ENCODE measurements at places on chromosomes 5 and 9.

GRCh38 chr9:115289757-115290208 is 171.8 kb upstream of the TNC start:
- DNase-seq, result peak; percentile 83

- no peak for DNase-seq
These were observed 632.6 kb upstream of the WWC1 start for GRCh38 chr5:167658889-167659288.

DNA sequence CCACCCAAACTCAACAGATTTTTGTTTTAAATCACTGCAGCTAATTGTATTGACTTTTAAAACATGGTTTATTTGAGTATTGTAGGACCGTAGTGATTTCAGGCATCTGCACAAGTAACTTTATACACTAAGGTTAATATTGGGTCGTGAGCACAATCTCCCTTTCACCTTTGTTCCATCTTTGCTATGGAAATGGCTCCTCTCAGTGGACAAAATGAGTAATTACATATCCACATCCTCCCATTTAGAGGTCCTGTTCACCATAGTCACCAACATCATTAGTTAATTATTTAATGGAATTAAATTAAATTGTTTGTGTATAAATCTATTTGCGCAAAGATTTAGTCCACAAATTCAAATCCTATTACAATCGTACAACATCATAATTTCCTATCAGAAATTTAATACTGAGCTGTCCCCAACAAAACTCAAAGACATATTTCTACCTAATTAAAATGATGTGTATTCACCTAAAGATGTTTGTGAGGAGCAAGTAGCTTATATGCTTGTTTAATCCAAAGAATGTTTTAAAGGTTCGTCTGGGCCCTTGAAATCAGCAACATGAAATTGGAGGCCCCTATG is 173.0 kb upstream of the DAPK1 start:
- DNase-seq, result peak; percentile 84

GRCh38 chr9:82466616-82467260 is 478.2 kb downstream of the SPATA31D1 start:
- DNase-seq, result peak; percentile 18

GRCh38 chr5:78458843-78459242 is 98.4 kb downstream of the SCAMP1 start:
- no peak for DNase-seq

DNA sequence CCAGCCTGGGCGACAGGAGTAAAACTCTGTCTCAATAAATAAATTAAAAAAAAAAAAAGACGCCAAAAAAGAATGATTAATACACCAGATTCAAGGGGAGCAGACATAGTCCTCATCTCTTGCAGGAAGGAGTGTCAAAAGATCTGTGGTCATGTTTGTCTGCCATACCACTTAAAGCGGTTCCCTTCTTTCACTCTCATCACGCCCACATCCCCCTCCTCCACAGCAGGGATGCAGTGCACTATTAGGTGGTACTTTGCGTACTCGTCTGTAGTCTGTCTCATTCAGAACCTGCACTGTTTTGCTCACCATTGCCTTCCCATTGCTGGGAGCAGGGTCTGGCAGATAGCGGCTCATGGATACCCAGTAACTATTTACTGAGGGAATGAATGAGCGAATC is 11.2 kb downstream of the CDHR2 start:
- DNase-seq, result no peak

GRCh38 chr5:172101547-172102217 is 86.3 kb downstream of the STK10 start:
- no peak for DNase-seq

DNA sequence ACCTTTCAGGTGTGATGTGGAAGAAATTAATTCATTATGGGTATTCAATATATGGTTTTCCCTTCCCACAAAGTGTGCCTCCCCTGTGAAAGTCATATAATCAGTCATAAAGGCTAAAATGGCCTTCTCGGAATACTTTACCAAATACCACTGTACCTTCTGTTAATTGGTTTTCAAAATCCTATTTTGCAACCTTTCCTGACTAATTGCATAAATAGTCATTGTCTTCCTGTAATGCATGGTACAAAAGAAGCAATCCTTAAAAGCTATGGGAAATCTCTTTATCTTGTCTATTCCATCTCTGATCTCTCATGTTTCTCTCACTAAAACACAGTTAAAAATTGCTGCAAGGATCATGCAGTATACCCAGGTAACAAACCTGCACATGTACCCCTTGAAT is 44.3 kb upstream of the UGCG start:
- no peak for DNase-seq

GRCh38 chr5:79809743-79810142 is 120.1 kb downstream of the CMYA5 start:
- DNase-seq, result no peak

DNA sequence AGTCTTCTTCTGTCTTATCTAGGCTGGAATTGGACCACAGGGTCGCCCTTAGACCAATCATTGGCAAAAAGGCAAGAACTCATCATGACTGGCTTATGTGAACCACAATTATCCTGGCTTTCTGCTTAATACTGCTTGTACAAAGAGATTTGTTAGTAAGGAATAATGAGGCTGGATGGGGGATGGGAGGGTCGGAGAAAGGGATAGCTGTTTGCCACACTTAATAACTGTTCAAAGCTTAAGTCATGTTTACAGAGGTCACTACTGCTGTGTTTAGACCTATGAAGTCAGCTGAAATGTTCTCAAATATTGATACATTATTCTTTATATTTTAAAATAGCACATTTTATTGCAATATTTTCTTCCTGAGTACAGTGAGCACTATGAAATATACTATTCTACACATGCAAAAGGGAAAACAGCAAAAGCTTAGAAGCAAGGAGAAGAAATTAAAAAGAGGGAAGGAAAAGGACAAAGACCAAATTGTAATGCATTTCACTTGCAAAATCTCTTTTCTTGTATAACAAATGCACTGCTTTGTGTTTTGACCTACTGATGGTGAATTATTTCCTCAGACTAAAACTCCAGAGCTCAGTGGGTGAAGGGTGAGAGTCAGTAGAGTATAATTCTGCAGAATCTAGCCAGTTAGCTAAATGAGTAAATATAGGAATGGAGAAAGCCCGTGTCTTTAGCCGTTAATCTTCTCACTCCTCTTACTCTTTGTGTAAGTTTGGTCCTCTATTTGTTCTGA is 404.9 kb upstream of the ZNF608 start:
- DNase-seq, result no peak

DNA sequence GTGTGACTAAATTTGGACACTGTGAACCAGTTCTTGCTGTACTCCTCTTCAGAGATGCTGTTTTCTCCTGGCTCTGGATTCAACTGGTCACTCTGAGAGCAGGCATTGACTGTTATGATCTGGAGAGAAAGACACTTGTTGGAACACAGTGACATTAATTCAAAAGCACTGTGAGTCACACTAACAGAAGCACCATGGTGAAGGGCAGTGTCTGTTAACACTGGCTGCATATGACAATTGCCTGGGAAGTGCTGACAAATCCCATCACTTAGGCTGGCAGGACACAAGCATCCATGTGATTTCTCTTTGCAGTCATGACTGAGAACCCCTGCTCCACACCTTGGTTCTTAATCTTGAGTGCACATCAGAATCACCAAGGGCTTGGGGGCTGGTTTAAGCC is 132.4 kb downstream of the TRPM6 start:
- DNase-seq, result no peak
